Stimulated activated CD8-positive, alpha-beta memory T cell treated with anti-CD3 and anti-CD28 coated beads, Interleukin-4, amount 100 ng/mL, for 48 hours (primary cell): ENCODE measurements at places on chromosomes 4 and X.

- DNase-seq, result peak; percentile 61
These were observed 42.1 kb upstream of the HOPX start for GRCh38 chr4:56723201-56723605.

DNA sequence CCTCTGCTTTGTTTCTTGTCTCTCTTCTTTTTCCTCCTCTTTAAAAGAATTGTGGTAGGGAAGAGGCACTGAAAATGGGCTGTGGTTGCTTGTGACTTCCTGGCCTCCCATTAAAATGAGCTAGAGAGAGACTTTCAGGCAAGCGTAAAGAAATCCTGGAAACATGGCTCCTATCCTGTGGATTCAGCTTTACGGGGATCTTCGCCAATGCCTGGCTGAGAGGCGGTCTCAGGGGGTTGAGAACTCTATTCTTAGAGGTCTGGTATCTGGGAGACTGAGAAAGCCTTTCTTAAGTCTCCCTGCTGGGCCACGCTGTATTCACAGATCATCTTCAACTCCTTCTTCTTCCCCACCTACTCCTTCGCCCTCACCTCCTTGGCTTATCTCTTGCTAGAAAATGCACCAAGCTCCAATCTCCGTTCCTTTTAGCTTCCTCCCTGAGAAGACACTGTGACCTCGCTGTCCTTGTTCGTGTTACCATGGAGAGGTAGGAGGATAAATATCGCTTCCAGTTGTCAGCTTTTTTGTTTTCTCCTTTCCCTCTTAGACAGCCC lies 542 bp upstream of the KLF8 start:
- no peak for DNase-seq

- DNase-seq, result no peak
These were observed 174.5 kb upstream of the DKK2 start for GRCh38 chr4:107210450-107211239.

DNA sequence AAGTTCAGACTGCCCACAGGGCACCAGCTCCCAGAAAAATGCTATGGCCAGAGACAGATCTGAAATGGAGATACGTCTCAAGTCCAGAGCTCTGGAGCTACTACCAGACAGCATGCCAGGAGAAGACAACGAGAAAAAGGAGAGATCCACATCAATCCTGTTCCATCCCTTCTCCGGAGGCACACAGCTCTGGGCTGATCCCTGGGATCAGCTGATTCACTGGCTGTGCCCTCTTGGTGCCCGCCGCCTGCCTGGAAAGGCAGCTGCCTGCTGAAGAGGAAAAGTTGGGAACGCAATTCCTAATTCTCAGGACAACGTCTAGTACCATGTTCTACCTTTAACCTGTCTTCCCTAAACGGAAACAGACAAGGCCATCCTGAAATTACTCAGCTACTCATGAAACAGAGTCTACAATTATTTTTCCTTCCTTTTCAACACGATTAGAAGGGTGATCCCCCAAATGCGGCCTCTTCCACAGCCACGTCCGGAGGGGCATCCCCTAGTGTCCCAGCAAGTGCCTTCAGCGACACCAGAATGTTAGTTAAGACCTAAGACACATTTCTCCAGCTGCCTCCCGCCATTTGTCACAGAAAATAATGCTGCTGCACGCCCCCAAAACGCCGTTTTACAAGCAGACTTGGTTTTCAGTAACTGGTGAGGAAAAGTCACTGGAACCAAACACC lies 2.4 kb downstream of the ZFYVE28 start:
- DNase-seq, result no peak

- peak; percentile 25 for DNase-seq
These were observed 816 bp downstream of the NMU start for GRCh38 chr4:55635282-55635681.

DNA sequence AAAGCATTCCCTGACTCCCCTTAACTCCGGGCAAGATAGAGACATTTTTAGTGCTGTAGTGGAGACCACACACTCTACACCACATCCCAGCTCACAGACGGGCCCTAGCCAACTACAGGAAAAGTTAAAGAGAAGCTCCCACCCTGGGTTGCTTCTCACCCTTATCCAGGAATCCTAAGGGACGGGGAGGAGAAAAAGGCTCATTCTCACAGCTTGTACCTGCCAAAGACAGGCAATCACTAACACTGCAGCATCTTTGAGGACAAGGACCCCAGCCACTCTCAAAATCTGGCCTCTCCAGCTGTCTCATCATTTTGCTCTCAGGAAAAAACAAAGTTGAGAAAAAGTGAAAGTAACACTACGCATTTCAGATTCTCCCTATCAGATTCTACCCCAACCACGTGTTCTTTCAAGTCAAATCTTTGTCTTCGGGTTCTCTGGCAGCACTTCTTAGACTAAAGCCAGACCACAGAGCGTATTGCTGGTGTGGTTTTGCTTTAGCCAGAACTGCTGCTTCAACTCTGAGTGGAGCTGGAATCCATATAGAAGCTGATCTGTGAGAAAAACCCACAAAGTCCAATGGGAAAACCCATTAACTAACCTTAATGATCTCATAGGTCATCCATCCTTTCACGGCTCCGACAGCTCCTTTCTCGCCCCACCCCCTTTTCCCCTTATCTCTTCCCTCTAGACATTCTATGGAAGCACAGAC lies 605.9 kb upstream of the DIPK2B start:
- no peak for DNase-seq

DNA sequence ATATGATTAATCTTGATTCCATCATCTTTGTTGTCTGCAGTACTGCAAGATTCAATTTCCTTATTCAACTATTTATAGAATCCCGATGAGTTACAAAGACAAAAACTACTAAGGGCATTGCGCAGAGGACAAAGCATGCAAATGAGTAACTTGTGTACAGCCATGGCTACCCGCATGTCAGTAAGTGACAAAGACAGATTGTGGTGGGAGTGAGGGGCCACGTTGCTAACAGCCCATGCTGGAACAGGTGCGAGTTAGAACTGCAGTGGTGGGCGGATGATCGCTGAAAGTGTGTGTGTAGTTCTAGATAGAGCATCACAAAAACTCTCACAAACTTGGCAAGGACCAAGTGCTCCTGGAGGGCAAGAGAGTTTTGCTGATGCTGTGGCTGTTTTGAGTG lies 49.5 kb downstream of the ACOX3 start:
- no peak for DNase-seq

DNA sequence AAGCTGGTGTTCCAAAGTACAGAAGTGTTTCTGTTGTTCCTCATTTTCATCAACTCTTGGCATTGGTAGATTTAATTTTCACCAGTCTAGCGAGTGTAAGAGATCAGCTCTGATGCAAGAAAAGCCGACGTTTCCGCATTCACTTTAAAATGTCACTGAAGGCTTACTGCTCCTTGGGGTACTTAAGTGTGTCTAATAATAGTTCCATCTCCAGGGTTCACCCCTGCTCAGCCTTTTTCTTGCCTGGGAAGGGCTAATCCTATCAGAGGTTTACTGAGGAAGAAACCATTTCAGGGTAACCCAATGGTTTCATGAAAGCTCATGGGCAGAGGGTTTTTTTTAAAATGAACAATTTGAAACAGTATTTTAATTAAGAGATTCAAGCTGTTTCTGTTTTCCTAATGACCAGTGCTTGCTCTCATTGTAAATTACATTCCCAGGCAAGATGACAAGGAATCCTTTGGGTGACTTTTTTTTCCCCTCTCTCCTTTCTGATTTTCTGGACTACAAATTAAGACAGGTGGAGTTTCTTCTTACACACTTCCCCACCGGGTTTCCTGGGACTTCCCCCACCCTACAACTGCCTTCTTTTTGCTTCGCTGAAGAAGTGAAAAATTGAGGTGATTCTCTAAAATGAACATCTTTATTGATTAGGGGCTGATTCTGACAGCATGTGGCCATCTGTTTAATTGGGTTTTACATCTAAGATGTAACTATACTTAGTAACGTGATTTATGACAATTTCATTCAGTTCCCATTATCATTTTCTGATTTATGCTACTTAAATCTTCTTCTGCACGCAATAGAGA lies 78.7 kb upstream of the CBLL2 start:
- no peak for DNase-seq

DNA sequence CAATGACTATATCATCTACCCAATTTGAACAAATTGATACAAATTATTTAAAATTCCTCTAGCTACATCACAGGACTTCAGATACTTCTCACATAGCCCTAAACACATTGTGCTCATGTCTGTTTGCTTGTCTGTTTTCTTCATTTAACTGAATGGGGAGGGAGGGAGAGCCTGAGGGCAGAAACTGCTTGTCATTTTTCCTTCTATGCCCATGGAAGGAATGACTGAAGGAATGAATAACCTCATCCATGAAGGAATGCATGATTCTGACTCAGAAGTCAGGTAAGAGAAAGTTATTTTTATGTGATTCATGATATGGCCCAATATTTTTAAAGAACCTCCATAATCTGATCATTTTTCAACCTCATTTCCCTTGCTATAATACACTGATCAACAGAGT lies 418.0 kb upstream of the PITX2 start:
- DNase-seq, result no peak

- DNase-seq, result peak; percentile 46
These were observed 1.2 kb downstream of the PROM1 start for GRCh38 chr4:16082426-16083240.

DNA sequence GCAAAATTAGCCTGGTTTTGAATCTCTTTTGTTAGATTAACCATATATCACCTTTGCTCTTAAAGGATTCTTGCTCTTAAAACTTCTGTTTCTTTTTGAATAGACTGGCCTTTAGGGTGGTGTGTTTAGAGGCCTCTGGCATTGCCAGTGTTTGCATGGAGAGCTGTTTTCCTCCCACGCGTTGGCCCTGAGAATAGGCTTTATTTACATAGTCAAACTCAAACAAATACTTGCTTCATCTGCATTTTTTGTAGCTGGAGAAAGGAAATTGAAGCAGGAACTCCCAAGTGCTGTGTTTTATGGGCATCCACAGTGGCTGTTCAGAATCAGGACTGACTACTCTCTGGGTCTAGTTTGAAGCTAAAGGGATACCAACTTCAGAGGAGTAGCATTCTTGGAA lies 2.7 kb downstream of the SHROOM2 start:
- DNase-seq, result no peak

DNA sequence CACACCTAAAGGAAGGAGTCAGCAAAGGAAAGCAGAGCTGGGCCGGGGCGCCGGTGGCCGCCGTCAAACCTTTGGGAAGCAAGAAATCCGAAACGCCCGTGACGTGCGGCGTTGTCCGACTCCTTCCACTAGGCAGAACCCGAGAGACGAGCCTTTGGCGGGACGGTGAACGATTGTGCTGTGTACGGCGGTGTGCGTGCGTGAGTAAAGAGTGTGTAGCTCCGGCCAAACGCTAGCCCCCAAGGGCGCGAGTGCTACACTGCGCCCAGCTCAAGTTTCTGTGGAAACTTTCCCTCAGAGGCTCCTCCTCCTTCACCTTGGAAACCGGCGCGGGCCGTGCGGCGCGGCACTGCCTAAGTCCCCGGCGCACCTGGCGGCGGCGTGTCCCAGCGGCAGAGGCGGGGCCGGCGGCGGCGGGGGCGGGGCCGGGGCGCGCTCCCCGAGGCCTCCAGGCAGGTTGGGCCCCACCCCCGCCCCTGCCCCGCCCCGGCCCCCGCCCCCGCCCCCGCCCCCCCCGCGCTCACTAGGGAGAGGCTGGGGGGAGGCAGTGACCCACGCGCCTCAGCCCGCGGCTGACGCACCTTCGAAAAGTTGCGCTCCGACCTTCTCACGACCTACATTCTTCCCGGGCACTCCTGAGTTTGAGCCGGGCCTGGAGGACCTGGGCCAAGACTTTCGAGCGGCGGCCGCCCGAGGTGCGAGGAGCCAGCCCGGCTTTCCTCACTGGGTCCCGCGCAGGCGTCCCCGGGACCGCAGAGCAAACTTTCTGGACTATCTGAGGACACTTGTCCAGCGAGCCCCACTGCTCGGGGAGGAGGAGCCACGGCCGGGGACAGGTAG lies at the start of gene FHIP1A:
Gene FHIP1A (plus strand): TSS at position 547 of the 840 bp plus-strand sequence. CDS start 157,084 bp downstream, outside the sequence.
- DNase-seq, result peak; percentile 81

DNA sequence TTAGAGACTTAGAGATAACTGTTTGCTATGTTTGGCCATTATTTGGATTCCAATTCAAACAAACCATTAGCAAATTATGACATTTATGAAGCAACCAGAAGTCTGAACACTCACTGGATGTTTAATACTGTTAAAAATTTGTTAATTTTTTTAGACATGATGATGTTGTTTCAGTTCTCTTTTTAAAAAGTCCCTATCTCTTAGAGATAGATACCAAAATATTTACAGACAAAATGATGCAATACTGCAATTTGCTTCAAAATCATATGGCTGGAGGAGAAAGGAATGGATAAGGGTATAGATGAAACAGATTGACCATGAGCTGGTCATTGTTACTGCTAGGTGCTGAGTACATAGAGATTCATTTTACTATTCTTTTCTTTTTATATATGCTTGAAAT lies 534.6 kb downstream of the BCOR start:
- DNase-seq, result no peak

- no peak for DNase-seq
These were observed 1456.1 kb upstream of the IGFBP7 start for GRCh38 chr4:58566260-58566659.

DNA sequence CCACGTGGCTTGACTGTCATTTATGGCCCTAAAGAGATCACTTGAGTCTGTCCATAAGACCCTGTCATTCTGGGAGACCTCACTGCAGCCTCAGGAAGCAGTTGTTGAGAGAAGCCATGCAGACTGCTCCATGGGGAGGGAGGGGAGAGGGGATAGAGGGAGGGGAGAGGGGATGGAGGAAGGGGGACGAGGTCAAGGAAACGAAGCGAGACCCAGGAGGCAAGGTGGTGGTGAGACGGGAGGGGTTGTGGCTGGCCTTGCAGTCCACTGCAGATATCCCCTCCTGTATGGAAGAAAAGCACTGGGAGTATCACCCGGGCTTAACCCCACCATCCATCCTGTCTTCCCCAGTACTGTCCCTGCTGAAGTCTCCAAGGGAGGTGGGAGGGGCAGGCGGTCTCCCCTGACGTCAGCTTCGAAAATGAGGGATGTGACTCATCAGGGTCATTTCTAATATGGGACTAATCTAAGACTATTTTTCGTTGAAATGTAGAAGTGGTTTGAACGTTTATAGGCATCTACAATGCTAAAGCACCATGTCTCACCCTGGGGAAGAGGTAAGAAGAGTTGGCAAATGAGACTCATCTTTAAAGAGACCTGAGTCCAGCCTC lies 5.6 kb downstream of the TMEM255A start:
- DNase-seq, result no peak

- DNase-seq, result no peak
These were observed 27.1 kb upstream of the MAPK10 start for GRCh38 chr4:86386817-86387415.

- DNase-seq, result no peak
These were observed 26.9 kb upstream of the TMPRSS11B start for GRCh38 chr4:68272380-68272779.

DNA sequence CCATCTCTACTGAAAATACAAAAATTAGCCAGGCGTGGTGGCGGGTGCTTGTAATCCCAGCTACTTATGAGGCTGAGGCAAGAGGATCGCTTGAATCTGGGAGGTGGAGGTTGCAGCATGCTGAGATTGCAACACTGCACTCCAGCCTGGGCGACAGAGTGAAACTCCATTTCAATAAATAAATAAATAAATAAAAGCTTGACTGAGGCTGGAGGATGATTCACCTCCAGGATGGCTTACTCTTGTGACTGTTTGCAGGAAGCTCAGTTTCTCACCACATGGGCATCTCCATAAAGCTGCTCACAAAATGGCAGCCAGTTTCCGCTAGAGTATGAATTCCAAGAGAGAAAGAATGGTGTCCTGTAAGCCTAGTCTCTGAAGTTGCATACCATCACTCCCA lies 191.7 kb upstream of the EDNRA start:
- DNase-seq, result no peak

GRCh38 chr4:139921429-139922184 lies 232.4 kb downstream of the MAML3 start:
- DNase-seq, result no peak

- DNase-seq, result no peak
These were observed 10.1 kb upstream of the ADH1A start for GRCh38 chr4:99300934-99301333.
